ENCODE measurements at places on chromosomes 2 and 18.

DNA sequence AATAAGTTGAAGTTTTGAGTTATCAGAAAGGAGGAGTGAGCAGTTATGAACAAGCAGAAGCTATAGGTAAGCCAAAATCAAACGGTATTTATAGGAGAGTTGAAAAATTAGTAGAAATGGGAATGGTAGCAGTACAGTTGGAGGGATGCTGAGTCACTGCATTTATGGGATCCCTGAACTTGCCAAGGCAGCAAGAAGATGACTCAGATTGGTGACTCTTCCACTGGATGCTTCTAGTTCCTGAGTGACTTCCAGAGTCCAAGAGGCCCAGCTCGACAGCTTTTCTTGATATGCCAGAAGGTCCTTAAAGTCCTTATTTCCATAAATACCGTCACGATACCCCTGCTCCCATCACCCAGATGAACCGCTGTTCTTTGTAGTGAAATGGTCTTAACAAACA is 31.1 kb upstream of the ACTR3 start:
- peak; percentile 95 for DNase-seq

DNA sequence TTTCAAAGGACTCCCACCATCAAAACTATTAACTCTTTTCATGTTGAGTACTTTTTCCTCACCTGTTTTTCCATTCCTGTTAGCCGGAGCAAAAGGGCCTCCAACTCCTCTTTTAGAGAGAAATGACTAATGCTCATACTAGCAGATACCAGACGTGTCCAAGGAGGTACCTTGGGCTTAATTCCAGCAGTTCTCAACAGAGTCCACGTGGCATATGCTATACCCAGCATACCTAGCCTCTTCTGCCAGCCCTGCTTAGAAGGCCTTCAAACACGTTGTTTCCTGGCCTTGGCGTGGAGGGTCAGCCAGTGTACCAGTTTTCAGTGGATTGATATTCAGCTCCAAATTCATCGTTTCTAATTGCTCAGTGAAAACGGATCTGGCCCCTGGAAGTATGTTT is 123.9 kb downstream of the MGAT5 start:
- no peak for DNase-seq

GRCh38 chr2:6167592-6168138 is 475.5 kb downstream of the SOX11 start:
- DNase-seq = no peak

DNA sequence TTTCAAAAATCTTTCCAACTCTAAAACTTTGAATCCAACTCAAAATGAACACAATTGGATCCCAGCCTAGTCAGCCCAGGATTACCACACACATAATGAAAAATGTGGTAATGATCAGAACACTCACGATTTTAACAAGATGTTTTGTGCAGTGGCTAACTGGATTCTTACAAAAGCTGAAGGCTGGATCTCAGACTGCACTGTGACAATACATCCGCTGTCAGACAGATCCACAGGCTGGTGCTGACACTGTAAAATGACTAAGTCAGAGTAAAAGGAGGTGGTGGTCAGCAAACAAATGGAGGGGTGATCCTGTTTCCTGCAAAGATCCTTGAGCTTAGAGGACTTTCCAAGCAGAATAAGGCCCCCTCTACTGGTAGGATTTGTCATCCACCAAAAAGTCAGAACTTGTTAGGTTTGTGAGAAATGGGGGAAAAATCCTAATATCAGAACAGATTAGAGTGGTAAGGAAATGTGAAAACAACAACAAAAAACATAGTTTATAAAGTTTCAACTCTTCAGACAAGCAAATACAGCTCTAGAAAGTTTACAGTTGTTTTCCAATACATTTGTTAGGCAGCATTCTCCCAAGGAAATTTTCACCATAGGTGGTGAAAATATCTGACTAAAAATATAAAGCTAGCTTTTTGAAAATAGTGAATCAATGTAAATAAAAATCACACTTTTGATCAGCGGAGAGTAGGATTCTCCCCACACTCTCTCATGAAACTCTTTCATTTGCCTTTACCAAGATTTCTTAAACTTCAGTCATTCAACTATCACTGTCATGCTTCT is 211.9 kb downstream of the AGPS start:
- DNase-seq = peak; percentile 84

DNA sequence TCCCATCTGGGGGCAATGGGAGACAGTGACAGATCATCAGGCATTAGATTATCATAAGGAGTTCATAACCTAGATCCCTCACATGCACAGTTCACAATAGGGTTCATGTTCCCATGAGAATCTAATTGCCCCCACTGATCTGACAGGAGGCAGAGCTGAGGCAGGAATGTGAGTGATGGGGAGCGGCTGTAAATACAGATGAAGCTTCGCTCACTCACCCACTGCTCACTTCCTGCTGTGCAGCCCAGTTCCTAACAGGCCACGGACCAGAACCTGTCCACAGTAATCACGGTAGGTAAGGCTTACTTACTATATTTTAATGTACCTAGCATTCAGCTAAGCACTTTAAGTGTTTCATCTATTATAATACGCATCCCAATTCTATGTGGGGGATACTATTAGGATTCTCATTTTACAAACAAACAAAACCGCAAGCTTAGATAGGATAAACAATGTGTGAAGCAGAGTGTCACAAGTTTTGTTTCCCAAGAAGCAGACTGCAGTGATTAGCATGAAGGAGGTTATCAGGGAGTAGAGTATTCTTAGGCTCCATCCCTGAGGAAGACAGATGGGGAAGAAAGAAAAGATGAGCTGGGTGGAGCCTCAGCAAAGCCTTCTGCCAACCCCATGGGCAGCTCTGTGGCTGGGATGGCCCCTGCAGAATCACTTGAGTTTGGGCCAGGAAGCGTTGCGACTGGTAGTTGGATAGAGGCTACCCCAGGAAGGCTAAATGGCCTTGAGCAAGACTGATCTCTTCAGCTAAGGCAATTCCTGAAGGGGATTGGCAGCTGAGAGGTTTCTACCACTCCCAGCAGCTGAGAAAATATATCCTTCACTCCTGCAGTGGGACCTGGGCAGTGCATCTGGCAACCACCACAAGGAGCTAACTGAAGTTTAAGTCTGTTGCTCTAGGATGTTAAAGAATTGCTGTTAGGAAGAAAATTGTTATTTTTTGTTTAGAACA is 133.1 kb downstream of the MREG start:
- no peak for DNase-seq

GRCh38 chr2:33288011-33288410 is 188.4 kb upstream of the RASGRP3 start:
- DNase-seq = no peak

- no peak for DNase-seq
These were observed 80.7 kb downstream of the EML4 start for GRCh38 chr2:42249887-42250286.

- no peak for DNase-seq
These were observed 133.4 kb upstream of the REG3A start for GRCh38 chr2:79292958-79293315.

- peak; percentile 33 for DNase-seq
These were observed 25.0 kb upstream of the MAP3K20 start for GRCh38 chr2:173050684-173051083.

GRCh38 chr2:152166633-152167032 is 8.9 kb downstream of the STAM2 start:
- peak; percentile 55 for DNase-seq

DNA sequence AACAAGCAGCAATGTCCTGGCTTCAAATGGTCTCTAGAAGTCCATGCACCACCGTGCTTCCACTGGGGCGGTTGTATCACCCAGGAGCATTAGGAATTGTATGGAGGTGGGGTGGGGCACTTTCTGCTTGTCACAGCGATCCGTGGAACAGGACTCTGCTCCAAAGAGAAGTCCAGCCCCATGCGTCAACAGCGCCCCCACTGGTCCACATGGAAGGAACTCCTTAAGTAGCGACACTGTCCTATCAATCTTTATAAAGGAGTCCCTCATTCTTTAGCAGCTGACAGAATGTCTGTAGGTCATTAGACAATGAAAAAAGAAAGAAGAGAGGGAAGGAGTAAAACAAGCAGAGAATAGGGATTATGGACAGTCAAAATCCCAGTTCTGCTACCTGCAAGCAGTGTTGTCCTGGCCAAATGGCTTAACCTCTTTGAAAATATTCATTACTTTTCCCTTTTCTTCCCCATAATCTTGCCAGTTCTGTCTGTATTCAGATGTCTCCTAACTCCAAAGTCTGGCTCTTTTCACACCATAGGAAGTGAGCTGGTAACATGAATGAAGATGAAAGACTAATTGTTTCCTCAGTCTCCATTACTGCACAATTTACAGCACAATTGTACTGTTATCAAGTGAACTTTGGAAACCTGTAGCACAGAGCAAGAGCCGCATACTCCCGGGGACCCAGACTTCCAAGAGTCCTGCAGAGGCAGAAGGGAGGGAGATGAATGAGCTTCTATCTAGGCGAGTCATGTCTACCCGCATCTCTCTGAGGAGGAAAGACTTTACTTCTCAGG is 9.9 kb downstream of the NFE2L2 start:
- DNase-seq = peak; percentile 36

DNA sequence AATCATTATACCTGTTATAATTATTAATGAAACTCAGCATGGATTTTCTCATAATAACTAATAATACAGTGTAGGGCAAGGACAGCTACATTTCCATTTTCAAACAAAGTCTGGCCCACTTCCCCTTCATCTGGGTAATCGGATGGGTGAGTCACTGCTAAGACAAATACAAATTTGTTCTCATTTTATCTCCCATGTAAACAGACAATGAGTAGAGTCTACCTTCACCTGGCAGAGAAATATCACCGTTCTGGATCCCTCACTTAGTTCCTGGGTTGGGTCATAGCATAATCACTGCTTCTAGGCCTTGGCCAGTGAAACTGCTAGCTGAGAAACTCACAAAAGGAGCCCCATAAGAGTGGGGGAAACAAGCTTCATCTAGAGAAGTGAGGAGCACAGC is 9.2 kb downstream of the CNTNAP5 start:
- DNase-seq = no peak

- DNase-seq = peak; percentile 8
These were observed 166.0 kb downstream of the EHBP1 start for GRCh38 chr2:62871506-62871905.

- DNase-seq = no peak
These were observed 260.3 kb downstream of the MYCN start for GRCh38 chr2:16200554-16201193.

GRCh38 chr2:120677221-120677620 is 58.4 kb upstream of the GLI2 start:
- no peak for DNase-seq

GRCh38 chr2:211133766-211134165 is 577.4 kb downstream of the CPS1 start:
- DNase-seq = no peak

GRCh38 chr18:26464128-26465011 is 84.0 kb downstream of the KCTD1 start:
- DNase-seq = no peak

GRCh38 chr2:22683914-22684313 is 701.1 kb upstream of the KLHL29 start:
- DNase-seq = no peak

DNA sequence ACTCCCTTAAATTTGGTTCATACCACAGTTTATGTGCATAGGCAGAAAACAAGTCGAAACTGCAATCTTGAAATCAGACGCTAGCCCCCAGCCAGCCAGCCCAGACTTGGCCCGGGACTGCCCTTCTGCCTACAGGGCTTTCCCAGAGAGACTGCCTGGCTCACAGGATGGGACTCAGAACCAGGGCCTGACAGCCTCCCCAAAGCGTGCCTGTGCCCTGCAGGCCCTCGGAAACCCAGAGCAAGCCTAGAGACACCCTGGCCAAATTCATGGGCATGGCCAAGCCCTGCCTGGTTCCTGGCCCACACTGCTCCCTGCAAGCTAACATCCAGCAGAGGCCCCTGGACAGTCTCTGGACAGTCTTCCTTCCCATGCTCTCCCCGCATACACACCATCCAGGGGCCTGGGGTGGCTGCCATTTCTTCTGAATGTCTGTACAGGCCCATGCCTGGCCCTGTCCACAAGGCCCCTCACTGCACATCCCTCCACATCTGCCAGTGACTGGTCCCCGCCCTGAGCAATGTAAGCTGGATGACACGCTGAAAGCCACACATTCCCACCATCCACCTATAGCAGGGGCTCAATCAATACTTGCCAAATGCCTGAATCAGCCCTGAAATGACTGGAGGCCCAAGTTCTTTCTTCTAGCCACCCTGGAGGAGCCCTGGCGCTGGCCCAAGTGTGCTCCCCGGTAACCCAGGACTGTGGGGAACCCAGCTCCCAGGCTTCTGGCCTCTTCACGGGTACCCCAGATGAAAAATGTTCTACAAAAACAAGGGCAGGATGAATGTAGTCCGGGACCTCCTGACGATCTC is 73.1 kb downstream of the HDAC4 start:
- DNase-seq = peak; percentile 37

- no peak for DNase-seq
These were observed 488.8 kb upstream of the FSHR start for GRCh38 chr2:49643149-49643548.

GRCh38 chr2:45394842-45395241 is 216.2 kb downstream of the SRBD1 start:
- no peak for DNase-seq

GRCh38 chr2:64383881-64384280 is 70.1 kb upstream of the LGALSL start:
- no peak for DNase-seq

GRCh38 chr2:108184419-108184818 is 55.3 kb upstream of the SULT1C3 start:
- peak; percentile 39 for DNase-seq

- no peak for DNase-seq
These were observed 33.9 kb upstream of the EVA1A start for GRCh38 chr2:75594596-75594995.

- no peak for DNase-seq
These were observed 6.0 kb upstream of the PRKD3 start for GRCh38 chr2:37330681-37331080.

- DNase-seq = no peak
These were observed 658.9 kb upstream of the SYT4 start for GRCh38 chr18:43936176-43936575.

DNA sequence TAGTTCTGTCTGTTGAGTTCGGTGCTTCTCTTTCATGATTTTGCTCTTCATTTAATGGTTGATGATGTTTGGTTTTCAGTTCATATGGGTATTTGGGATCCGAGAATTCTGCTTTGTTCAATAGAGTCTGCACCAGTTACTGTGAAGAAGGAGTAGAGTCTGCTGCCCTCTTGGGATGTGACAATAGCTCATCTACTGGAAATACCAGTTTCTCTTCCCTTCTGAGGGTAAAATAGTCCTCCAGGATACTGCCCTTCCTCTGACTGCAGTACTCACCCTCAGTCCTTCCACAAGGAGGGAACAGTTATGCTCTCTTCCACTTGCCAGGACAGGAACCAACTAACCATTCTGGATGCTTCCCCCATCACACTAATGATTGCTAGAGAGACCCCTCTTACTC is 12.5 kb upstream of the TNFAIP6 start:
- no peak for DNase-seq

- no peak for DNase-seq
These were observed at the start of gene TFCP2L1 for GRCh38 chr2:121284463-121285449. TSS of gene TFCP2L1 (minus strand) at chr2:121285202. CDS start at chr2:121285109, 93 bp downstream.
